Esophagus squamous epithelium (tissue), 5 donors: ENCODE measurements at places on chromosomes 11 and 22. TPM values are rescaled to one million over a fixed set of nuclear protein-coding genes. Genes with fewer than 3 reads are reported as not detected.

The TEX12 gene
- total RNA-seq = 2.5 TPM

The CAVIN3 gene
- 65.0 TPM for total RNA-seq

The PACSIN3 gene
- total RNA-seq = 95.7 TPM

The IZUMO1R gene
- total RNA-seq = not detected

The GTSE1 gene
- 4.2 TPM for total RNA-seq

The OVOL1 gene
- total RNA-seq = 26.5 TPM

DNA sequence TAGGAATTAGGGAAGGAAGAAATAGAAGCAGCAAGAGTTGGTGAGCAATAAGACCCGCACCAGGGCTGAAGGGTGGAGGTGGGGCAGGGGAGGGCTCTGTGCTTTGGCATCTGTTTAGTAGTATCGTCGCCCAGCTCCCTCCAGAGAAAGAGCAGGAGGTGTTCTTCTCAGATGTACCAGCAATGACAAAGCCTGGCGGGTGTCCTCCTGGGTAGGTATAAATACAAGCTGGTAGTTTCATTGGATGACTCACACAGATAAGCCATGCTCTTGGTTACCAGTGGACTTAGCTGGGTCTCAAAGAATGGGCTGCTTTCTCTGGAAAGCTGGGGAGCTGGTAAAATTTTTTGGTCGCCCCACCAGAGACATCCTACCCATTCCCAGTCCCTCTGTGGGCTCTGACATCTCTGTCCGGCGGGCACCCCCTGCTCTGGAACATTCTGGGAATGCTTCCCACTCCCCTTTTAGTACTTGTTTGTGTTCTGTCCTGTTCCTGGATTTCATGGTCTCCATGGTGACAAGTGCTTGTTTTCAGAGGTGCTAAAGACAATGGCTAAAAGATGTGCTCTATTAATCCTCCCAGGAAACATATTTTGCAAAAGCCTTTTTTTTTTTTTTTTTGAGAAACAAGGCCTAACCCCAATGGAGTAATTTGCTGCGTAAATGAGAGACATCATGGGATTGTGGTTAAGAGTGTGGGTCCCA is 15.4 kb upstream of the TUBA8 start:
- no peak for DNase-seq

DNA sequence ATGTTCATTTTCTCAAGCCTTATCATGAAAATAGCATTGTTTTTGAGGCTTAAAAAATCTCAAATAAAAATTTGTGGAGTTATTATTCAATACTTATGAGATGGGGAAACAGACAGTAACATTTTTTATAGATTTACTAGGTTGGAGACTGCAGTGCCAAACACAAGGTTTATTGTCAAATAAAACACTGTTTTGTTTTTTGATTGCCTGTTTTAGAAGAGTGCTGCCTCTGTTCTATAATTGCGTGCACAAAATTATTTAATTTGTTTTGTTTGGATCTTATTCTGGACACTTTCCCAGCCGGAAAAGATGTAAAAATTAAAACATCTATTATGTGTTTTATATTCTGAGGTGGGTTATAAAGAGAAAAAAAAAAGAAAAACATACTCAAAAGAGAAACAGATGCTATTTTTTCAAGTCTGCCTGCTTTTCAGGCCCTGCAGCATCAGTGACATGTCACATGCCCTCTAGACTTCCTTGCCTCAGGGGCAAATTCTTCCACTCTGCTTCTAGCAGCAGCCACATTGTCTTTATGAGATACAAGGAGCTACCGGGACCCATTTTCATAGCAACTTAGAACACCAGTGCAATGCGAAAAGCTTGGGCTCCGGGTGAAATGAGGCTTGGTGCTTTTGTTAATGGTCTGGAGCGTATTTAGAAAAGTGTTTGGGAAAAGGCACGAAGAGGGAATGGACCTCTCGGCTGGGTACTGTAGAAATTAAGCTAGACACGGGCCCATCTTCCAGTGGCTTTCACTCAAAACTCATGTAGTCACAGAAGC is 77.5 kb downstream of the EFCAB6 start:
- no peak for DNase-seq

GRCh38 chr11:82871646-82872045 is 28.6 kb downstream of the PRCP start:
- DNase-seq = no peak

DNA sequence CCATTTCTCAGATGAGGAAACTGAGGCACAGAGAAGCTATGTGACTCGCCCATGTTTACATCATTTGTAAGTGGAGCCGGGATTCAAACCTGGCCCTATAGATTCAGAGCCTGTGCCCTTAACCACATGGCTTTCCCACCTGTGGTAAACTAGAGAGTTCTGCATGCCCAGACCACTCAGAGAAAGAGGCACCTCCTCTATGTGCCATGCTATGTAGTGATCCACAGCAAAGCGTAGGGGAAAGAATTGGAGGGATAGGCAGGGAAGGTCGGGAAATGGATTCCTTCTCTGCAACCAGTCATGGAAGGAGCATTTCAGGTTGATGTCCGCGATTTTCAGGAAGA is 15.4 kb upstream of the POU2AF2 start:
- no peak for DNase-seq

- DNase-seq = no peak
Measured at GRCh38 chr22:38171927-38172831, 9.5 kb downstream of the PLA2G6 start.

DNA sequence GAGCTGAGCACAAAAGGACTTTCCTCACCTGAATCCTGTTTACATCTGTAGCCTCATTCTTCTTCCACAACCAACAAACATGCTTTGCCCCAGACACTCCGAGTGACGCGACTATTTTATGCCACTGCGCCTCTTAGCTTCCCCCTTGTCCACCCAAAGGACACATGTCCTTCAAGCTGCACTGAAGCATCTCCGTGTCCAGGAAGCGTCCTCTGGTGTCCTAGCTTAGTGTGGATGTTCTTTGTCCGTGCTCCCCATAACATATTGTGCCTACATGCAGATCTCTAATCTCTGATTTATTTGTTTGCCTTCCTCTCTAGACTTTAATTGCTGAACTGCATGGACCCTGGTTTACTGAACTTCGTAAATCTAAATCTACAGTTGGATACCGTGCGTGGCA is 20.1 kb upstream of the CECR2 start:
- DNase-seq = no peak

DNA sequence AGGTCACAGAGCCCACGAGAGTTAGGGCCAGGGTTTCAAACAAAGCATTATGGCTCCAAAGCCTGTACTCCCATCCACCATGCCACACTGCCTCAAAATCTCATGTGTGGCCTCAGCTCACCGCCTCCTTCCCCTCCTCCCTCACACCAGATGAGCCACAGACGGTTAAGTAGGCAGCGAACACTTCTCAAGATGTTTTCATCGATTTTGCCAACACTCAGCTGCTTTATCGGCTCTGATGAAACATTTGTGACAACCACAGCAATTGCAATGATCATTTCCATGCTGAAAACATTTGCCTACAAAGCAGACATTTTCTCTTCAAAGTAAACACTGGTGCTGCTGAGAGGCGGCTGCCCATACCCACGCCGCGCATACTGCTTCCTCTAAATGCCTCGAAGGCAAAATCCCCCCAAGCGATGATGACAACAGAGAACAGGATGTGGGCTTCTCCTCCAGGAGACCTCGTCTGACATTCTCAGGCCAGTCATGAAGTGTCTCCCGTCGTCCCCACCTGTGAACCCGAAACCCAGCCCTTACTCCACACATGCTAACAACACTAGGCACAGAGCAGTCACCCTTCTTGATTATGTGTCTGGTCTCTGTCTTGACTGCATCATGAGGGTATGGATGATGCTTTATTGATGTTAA is 599.2 kb downstream of the SOX6 start:
- no peak for DNase-seq

- no peak for DNase-seq
Measured at GRCh38 chr11:94747601-94748041, 20.5 kb upstream of the AMOTL1 start.

DNA sequence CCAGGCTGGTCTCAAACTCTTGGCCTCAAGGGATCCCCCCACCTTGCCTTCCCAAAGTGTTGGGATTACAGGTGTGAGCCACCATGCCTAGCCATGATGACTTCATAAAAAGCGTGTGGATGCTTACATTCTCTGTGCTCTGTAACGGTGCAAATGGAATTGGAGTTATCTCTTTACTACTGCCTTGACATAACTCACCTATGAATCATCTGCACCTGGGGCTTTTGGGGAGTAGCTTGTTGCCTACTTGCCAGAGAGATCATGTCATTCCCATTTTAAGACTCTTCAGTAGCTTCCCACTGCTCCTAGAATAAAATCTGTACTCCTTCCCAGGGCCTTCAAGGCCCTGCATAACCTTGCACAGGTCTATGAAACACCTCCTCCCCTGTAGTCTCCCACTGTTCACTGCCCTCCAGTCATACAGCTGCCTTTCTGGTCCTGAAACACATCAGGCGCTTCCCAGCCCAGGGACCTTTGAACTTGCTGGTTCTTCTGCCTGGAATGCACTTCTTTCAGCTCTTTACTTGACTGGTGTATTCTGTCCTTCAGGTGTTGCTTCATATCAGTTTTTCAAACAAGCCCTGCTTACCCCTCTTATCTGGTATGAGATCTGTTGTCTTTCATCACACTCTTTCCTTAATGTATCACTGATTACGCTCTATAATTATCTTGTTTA is 19.6 kb upstream of the MOGAT2 start:
- no peak for DNase-seq

GRCh38 chr11:69292221-69292648 is 1.7 kb upstream of the MYEOV start:
- no peak for DNase-seq

DNA sequence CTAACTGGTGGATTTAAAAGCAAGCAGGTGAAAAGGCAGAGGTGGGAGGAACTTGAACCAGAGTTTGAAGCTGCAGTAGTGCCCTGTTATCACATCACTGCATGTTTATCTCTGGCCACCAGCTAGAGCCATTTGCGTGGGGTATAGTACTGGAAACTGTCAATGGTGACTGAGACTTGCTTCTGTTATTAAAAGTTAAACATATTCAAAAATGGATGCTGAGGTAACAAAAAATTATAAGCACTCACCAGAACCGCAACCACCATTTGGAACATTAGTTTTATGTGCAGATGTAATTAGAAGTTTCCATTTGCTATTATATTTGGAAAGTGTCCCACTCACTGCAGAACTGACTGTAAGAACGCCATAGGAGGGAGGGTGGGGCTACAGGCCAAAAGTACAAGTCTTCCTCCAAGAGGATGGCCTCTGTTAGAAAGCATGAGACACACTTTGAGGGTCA is 1.2 kb upstream of the CD59 start:
- no peak for DNase-seq

DNA sequence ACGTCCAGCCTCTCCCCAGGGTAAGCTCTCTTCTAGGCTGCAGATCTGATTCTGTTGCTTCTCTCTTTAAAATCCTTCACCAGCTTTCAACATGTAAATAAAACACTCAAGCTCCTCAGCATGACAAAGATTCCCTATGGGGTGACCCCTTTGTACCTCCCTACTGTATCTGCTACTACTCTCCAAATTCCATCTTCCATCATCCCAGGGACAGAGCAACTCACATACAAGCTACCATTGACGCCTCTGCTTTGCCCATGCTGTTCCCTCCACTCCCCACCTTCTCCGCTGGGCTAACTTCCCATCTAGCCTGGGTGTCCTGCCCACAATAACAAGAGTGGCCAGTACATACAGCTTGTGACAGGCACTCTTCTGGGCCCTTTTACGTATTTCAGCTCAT is 207.5 kb upstream of the ZBED5 start:
- DNase-seq = no peak

GRCh38 chr22:19806213-19807160 is 45.9 kb downstream of the TBX1 start:
- peak; percentile 34 for DNase-seq

GRCh38 chr11:132943706-132944568 is 588.4 kb downstream of the OPCML start:
- no peak for DNase-seq

- no peak for DNase-seq
Measured at GRCh38 chr11:19442554-19442910, 201.8 kb upstream of the E2F8 start.

DNA sequence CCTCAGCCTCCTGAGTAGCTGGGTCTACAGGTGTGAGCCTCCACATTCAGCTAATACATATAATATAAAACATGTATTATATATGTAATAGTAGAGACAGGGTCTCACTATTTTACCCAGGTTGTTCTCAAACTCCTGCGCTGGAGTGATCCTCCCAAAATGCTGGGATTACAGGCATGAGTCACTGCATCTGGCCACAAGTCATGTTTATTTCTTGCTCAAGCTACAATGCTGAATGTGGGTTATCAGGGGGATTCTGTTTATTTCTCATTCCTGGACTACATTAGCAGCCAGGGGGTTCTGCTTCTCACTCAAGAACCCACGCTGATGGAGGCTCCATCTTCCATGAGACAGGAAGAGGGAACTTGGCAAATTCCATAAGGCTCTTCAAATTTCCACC is 24.8 kb downstream of the FOLR3 start:
- no peak for DNase-seq

GRCh38 chr11:134405841-134406240 is 6.2 kb downstream of the B3GAT1 start:
- no peak for DNase-seq
